ENCODE measurements at places on chromosomes 5 and 9.

- no peak for DNase-seq
Observed at GRCh38 chr9:14293801-14294200, 20.1 kb downstream of the NFIB start.

- no peak for DNase-seq
Observed at GRCh38 chr5:2009986-2010914, 127.5 kb upstream of the IRX4 start.

GRCh38 chr5:38554861-38555260 lies 1.6 kb downstream of the LIFR start:
- no peak for DNase-seq

DNA sequence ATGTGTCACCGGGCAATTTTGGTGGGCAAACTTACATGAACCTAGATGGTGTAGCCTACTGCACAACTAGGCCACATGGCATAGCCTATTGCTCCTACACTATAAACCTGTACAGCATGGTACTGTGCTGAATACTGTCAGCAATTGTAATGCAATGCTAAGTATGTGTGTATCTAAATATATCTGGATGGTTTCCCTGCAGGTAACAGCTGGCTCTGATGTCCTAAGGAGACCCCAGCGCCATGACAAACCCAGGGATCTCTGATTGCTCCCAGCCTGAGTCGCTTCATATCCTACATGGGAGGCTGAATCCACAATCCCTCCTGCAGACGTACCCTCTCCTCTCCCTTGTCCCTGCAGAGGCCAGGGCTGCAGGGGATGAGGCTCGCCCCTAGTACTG lies 26.6 kb upstream of the TTLL11 start:
- no peak for DNase-seq

DNA sequence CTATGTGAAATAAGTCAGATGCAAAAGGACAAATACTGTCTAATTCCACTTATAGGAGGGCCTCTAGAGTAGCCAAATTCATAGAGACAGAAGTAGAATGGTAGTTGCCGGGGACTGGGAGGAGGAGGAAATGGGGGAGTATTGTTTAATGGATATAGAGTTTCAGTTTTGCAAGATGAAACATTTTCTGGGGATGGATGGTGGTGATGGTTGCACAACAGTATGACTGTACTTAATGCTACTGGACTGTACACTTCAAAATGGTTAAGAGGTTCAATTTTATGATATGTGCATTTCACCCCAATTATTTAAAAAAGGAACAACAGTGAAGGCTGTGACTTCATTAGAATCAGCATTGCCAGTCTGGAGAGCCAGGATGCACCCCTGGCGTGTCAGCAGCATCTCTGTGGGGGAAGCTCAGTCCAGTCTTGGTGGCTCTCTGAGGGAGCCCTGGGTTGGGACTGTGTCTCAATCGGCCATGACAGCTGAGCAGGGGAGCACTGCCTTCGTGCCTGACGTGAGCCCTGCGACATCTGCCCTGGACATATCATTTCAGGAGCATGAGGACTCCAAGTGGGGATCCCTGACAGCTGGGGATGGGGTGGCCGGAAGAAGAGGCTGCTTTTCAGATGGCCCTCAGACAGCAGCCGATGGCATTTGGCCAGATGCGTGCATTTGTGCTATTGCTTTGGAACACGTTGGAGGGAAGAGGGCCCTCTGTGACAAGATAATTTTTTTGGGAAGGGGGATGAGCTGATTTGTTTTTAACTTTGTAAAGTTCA lies 130.8 kb upstream of the STC2 start:
- no peak for DNase-seq

- DNase-seq: no peak
Observed at GRCh38 chr5:122295138-122295537, 16.9 kb upstream of the SNCAIP start.

DNA sequence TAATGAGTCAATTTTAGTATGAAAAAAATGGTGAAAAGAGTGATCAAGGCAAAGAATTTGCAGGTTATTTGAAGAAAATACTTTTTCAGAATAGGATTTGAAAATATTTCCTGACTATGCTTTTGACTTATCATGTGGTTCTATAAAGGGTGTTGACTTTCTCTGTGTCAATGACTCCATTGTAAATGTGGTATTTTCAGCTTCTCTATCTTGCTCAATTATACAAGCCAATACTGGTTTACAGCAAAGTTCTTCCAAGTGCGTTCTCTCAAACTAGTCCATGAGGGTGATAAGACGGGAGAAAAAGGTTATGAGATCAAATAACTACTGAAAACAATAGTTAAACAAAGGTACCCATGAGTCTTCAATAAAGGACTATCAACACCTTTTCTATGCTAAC lies 21.7 kb downstream of the IL33 start:
- no peak for DNase-seq

GRCh38 chr9:126516936-126517832 lies 96.5 kb upstream of the LMX1B start:
- DNase-seq: no peak

DNA sequence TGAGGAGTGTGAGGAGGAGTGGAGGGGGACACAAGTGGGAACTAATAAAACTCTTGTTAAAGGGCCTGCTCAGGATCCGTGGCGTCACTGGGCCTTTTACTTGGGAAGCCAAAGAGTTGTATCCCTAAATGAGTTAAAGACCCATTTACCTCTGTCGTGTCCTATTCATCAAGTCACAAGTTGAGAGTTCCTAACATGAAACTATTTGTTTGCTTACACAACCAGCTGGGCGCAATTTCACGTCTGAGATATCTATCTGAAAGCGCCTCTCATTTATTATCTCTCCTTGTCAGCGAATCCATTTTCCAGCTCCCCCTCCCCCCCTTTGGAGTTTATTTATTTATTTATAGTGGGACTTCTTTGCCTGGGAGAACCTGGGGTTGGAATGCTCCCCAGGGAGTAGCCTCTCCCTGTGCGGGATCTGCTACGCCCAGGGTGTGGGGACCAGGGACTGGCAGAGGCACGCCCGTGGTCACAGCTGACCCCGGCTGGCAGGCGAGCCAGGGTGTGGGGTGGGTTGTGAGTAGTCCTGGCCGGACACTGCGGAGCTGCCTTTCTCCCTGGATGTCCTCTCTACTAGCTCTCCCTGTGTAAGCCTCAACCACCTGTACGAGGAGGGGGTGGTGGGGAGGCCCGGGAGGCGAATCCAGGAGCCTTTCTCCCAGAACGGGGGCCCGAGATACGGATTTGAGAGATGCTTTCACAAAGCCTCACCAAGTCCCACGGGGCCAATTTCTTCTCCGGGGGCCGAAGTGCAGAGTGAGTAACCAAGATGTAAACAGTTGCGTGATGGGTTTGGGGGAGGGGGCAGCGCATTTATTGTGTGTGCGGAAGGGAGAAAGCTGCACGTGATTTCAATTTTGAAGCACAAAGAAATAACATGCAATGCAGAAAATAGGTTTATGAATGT lies 15.3 kb downstream of the NR2F1 start:
- no peak for DNase-seq

DNA sequence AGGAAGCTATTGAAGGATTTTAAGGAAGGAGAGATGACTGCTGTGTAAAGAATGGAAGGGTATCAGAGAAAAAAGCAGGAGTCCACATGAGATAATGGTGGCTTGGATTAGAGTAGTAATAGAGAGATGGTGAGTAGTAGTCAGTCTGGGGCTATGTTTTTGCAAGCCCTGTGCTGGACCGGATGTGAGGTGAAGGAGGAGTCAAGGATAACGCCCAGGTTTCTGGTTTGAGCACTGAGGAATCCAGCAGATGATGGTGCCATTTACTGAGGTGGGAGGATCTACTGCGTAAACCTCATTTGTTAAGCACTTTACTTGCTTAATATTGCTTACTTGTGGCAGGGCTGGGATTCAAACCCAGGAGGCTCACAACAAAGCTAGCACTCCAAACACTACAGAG lies 1.1 kb downstream of the TIGD6 start:
- no peak for DNase-seq

DNA sequence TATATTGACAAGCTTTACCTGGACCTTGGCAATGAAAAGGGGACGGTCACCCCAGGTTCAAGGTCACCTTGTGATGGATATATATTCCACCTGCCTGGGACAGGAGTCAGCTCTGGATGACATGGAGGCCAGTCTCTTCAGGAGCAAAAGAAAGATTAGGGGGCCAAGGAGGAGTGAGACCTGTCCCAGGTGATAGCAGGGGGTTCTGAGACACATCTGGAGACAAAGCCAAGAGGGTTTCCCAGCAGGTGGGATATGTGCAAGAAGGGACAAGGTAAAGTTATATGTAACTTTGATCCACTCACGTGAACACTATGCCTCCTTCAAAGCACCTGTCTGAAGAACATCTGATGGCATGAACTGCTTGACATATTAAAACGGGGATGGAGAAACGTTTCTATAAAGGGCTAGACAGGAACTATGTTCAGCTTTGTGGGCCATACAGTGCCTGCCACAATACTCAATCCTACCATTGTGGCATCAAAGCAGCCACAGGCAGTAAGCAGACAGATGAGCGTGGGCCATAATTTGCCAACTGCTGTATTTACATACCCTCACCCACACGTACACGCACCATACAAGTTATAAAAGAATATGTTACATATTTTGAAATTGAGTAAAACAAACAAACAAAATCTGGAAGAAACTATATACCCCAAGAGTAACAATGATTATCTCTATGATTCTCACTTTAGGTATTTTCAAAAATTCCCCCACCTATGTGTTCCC lies 62.9 kb upstream of the ZNF622 start:
- DNase-seq: no peak

DNA sequence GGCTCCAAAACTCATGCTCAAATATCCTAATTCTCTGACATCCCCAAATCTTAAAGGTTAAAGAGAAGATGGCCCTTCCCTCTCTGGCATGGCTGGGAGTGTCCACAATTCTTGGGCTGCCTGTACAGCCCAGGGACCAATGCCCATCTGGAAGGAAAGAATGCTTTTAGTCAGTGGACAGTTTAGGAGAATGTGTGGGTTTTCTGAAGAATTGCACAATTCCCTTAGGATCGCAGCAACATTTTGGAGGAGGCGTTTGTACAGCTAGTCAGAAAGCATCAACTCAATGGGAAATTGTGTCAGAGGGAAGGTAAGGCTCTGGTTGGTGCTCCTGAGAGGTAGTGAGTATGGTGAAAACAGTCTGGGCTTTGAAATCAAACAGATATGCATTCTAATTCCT lies 15.0 kb downstream of the FAM193B start:
- no peak for DNase-seq

- no peak for DNase-seq
Observed at GRCh38 chr5:65916066-65916465, 10.3 kb upstream of the ERBIN start.

DNA sequence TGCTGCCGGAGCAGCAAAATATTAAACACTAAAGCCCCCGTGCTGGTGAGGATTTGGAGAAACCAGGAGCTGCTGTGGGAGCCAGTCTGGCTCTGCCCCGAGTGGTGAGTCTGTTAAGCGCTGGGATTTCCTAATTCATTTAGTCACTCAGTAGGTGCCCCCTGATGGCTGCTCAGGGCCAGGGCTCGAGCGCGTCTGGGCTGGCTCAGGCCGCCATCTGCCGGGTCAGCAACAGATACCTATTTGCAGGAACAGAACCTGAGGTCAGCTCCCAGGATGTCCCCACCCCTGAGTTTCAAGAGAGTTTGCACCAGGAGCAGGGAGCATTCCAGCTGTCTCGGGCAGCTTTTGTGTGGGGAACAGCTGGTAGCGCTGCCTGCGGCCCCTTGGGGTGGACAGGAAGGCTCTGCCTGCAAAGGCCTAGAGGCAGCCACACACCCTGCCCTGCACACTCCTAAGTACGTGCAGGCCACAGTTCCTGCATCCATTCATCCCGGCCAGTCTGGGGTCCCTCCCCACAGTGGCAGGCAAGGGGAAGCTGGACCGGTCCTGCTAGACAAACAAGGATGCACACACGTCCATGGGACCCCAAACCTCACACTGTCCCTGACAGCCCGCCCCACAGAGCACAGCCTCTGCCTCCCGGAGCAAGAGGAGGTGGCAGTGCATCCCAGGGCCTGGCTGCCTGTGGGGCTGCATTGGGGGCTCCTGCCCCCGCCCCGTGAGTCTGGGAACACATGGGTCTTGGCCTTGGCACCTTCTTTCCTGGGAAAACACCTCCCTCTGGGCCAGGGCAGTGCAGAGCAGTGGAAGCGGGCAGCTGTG lies 83.7 kb downstream of the ADAMTS2 start:
- DNase-seq: no peak

- no peak for DNase-seq
Observed at GRCh38 chr9:134851020-134851419, 29.6 kb upstream of the FCN2 start.

GRCh38 chr9:27534658-27535209 lies 5.1 kb upstream of the MOB3B start:
- DNase-seq: no peak

DNA sequence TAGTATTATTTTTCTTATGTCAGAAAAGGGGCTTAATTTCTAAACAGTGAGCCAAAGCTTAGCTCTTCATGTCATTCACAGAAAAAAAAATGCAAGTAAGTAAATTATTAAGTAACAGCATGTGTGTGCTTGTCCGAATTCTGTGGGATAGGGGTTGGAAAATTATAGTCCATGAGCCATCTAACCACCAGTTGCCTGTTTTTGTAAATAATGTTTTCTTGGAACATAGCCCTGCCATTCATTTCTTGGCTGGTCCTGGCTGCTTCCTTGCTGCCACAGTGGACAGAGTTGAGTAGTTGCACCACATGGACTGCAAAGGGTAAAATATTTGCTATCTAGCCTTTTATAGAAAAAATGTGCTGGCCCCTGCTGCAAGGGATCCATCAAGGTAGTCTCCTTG lies 513.7 kb upstream of the WWC1 start:
- DNase-seq: no peak

DNA sequence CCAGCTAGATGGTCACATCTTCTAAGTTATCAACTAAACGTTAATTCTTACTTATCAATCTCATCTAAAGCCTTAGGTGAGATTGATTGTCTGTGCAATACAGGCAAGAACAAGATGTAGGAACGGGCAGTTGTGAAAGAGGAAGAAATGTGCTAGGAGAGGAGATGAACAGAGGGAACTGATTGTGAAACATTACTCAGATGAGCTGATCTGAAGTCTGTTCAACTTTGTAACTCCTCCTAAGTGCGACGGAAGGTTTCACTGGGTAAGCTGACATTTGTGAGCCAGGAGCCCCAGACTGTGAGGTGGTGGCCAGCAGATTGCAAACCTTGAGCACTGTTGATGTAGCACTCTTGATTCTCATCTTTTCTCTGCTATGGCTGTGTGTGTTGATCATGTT lies 204.1 kb downstream of the CD180 start:
- DNase-seq: no peak

- no peak for DNase-seq
Observed at GRCh38 chr5:108216890-108217289, 165.0 kb downstream of the FBXL17 start.

- DNase-seq: no peak
Observed at GRCh38 chr9:134431626-134432025, 105.4 kb downstream of the RXRA start.

DNA sequence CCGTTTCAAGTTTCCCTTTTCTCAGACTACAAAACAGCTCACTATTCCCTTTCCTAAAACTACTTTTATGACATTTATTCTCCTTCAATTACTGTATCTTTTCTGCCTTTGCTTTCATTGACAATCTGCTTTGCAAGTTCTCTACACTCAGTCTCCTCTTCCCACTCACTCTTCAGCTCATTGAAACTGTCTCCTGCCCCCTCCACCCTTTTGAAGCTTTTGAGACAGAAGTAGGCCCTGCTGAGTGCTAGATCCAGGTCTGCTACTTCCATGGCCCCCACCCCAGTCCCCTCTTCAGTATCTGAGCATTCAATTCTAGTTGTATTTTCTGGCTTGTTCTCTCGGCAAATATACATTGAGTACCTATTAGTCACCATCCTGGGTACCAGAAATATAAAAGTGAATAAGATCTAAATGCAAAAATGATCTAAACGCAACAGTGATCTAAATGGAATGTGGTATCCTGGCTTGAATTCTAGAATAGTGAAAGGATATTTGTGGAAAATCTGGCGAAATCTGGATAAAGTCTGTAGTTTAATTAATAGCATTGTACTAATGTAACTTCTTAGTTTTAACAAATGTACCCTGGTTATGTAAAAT lies 58.4 kb downstream of the OR2K2 start:
- DNase-seq: no peak
